Stimulated activated CD4-positive, alpha-beta T cell treated with anti-CD3 and anti-CD28 coated beads, TNF-alpha, amount 100 ng/mL, for 24 hours (primary cell): ENCODE measurements at places on chromosomes 16 and 17.
A peak's percentile ranks its signal among the peaks of the same experiment; 100 is the strongest.

DNA sequence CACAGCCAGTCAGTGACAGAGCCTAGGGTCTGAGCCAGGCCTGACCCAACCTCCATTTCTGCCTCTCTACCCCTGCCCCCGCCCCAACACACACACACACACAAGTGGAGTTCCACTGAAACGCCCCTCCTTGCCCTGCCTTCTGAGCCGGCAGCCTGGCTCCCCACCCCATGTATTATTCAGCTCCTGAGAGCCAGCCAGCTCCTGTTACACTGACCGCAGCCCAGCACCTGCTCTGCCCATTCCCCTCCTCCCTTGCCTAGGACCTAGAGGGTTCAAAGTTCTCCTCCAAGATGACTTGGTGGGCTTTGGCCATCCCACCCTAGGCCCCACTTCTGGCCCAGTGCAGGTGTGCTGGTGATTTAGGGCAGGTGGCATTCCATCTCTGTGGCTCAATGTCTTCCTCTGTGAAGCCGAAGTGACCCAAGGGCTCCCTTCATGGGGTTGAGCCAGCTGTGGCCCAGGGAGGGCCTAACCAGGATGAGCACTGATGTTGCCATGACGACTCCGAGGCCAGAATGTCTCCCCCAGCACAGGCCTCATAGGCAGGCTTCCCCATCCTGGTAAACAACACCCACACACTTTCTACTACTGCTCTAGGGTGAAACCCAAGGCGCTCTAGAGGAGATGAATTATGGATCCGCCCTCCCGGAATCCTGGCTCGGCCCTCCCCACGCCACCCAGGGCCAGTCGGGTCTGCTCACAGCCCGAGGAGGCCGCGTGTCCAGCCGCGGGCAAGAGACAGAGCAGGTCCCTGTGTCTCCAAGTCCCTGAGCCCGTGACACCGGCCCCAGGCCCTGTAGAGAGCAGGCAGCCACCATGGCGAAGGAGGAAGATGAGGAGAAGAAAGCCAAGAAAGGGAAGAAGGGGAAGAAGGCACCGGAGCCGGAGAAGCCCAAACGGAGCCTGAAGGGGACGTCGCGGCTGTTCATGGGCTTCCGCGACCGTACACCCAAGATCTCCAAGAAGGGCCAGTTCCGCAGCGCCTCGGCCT lies 9.7 kb downstream of the MYO15A start:
- no peak for DNase-seq

GRCh38 chr17:59832883-59833379 lies 59.8 kb downstream of the TUBD1 start:
- no peak for DNase-seq

GRCh38 chr16:86556576-86556975 lies 1.5 kb upstream of the MTHFSD start:
- no peak for DNase-seq

GRCh38 chr16:23280483-23280967 lies 21.6 kb upstream of the SCNN1B start:
- DNase-seq = no peak

GRCh38 chr17:60393840-60394723 lies 2.1 kb upstream of the USP32 start:
- no peak for DNase-seq

- DNase-seq = no peak
These were observed 260.6 kb downstream of the ABCC12 start for GRCh38 chr16:47895146-47895545.

DNA sequence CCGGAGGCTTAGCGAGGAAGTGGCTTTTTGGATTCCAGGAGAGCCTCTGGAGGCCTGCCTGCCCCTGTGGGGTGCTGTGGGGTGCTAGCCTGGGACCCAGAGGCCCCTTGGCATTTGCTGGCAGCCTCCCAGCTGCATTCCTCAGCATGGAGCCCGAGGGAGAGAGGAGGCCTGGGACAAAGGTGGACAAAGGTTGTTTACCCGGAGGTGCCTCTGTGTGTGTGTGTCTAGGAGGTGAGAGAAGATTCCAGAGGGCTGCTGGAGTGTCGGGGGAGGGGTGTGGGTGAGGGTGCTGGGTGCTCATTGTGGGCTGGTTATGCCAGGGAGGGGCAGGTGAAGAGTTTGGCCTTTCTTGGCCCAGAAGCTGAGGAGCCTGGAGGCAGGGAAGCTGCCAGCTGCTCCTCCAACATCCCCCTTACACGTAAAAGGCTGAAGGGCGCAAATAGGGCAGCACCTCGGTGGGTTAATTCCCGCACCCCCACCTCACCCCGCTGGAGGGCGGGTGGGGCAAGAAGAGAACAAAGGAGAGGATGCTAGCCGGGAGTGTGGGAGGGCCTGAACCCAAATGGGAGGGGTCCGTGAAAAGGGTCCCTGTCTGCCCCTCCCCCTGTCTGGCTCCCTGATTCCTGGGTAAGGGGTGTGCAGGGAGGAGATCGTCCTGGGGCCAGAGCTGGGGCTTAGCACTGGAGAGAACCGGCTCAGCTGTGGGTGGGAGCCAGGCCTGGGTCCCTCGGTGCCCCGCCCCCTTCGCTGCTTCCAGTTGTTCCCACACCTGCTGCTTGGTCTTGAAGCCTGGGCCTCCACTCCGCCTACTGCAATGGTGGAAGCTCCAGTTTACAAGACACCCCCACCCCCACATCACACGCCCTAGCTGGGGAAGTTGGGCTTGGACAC lies 9.9 kb downstream of the HEXIM2 start:
- DNase-seq = no peak

DNA sequence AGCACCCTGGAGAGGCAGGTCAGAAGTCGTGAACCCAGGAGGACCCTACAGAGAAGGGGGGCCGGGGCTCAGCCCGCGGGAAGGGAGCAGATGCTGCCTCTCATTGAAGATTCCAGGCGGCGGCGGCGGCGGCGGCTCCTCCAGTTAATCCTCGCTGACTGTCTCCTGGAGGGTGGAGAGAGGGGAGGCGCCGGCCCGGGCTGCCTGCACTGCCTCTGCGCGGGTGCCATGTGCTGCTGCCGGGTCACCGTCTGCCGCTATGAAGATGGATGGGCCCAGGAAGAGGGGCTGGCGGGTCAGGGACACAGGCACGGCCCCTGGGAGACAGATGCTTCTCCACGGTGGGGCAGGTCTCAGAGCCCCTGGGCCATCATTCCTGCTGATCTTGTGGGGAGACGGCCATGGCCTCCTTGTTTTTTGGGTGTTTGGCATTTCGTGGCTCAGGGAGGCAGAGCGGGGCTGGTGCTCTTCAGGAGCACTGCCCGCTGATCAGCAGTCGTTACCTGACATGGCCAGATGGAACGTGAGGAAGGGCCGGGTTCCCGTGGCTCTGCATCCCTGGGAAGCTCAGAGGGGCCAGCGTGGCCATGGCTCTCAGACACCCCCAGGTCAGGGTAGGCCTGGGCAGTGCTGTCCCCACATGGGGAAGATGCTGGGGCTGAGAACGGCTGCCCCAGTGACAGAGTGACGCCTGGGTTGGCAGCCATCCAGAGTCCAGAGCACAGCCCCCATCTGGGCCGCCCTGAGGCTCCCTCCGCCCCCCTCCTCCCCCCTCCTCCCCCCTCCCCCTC lies 36.1 kb downstream of the GINS2 start:
- DNase-seq = no peak

GRCh38 chr16:76800196-76800595 lies 390.8 kb upstream of the MON1B start:
- DNase-seq = no peak

DNA sequence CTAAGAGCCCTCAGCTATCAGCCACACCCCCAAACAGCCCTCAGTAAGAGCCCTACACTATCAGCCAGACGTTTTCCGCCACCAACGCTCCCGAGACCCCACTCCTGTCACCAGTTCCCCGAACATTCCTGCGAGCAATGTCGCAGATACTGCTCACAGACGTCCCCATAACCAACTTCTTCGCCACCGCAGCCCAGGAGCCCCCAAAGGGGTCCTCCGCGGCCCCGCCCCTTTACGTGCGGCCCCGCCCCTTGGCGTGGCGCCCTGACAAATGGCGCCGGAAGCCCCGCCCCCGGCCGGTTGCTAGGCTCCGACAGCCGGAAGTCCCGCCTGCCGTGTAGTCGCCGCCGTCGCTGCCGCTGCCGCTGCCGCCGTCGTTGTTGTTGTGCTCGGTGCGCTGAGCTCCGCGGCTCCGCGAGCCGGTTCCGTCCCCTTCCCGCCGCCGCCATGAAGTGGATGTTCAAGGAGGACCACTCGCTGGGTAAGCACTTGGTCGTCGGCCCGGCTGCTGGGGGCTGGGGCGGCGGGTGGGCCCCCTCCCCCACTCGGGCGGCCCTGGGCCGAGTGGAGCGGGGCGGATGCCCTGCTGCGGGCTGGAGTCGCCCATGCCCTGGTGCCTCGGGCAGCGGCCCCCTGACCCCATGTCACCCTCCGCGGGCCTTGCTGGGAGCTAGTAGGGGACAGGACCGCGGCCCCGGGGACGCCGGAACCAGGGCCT lies at the start of gene GABARAPL2:
Gene GABARAPL2 (plus strand): TSS at position 340 of the 718 bp plus-strand sequence. CDS start 108 bp downstream, at position 448.
- DNase-seq = peak; percentile 81

DNA sequence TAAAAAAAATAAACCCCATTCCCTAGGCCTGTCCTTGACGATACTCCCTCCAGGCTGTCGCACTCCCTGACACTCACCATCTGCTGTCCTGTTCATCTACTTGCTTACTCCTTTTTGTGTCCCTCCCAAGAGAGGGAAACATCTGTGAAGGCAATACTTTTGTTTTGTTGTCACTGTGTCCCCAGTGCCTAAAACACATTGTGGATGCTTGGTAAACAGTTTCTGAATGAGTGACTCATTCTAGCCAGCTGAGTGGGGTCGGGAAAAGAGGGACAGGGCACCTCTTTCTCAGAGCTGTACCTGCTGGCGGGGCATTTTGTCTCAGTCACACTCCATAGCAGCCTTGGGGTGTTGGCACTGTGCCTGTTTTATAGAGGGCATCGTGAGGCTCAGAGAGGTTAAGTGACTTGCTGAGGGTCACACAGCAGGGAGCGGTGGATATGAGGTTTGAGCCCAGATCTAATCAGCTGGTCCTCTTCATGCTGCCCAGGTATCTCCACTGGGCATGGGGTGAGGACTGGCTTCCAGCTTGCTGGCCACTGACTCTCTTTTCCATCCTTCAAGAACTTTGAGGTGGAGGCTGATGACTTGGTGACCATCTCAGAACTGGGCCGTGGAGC lies 15.6 kb downstream of the MAP2K3 start:
- no peak for DNase-seq

GRCh38 chr16:4826980-4827379 lies 20.1 kb downstream of the GLYR1 start:
- no peak for DNase-seq

DNA sequence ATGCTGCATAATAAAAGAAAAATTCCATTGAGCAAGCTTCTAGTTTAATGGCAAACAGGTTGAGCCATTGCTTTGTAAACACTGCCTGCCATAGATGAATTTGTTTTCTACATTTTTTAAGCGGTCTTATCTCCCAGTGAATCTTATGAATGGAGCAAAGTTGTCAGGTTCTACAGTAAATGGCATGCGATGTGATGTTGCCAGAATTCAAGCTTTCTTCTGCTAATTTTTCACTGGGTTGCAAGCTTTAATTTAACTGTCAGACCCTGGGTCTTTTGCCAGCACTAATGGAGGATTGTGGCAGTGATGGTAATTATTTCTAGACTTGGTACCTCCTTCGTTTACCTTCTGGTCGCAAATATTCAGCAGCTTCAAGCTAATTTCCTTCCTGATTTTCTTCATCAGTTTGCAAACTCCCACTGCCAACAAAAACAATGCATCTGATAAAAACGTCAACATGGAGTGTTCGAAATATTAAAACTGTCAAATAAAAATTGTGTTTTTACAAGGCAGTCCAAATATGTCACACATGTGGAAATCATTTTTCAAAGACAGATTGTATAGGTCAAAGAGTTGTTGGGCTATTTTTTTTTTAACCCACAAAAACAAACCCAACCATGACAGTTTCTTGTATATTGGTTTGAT lies 274.2 kb upstream of the ERCC4 start:
- DNase-seq = no peak

DNA sequence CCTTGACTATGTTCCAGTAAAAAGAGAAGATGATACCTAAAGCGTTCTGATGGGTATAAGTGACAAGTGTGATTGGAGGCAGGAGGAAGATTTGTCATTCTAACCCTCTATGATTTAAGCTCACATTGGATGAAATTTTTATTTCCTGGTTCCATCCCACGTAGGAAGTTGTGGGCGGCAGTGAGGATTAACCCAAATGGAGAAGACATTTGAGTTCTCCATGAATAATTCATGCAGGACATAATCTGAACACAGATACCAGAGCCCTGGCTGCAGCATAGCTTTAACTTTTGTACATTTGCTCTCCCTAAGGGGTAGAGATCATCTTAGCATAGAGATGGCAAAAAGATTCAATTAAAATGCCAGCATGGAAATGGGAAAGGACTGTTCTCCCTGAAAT lies 146.3 kb downstream of the SLC39A11 start:
- DNase-seq = no peak

GRCh38 chr16:86016201-86016965 lies 117.4 kb downstream of the IRF8 start:
- peak; percentile 34 for DNase-seq

DNA sequence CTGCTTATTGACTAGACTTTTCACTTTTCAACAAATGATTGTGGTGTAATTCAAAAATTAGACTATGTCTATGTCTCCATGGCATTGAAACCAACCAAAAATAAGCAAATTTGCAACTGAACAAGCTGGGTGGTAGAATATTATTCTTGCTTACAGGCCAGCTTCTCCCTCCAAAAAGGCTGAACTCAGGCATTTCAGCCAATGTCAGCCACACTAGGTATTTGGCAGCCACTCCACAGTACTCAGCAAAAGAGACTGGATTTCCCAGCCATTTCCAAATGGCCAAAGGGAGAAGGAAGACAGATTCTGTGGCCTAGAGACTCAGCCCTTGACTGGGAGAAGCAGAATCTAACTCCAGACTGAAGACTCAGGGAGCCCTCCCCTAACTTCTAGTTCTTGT lies 121.8 kb upstream of the IRX5 start:
- no peak for DNase-seq

DNA sequence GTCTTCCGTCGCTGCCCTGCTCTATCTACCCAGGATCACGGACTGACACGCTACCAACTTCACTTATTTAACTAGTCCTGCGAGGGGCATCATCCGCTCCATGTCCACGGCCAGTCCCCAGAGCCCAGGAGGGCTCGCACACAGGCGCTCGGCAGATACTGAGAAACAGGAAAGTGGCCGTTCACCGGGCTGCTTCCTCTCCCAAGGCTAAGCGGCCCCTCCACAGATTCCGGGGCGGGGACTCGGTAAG lies 388 bp downstream of the OXLD1 start:
- DNase-seq = no peak
